ENCODE measurements at places on chromosomes 1 and 21.

DNA sequence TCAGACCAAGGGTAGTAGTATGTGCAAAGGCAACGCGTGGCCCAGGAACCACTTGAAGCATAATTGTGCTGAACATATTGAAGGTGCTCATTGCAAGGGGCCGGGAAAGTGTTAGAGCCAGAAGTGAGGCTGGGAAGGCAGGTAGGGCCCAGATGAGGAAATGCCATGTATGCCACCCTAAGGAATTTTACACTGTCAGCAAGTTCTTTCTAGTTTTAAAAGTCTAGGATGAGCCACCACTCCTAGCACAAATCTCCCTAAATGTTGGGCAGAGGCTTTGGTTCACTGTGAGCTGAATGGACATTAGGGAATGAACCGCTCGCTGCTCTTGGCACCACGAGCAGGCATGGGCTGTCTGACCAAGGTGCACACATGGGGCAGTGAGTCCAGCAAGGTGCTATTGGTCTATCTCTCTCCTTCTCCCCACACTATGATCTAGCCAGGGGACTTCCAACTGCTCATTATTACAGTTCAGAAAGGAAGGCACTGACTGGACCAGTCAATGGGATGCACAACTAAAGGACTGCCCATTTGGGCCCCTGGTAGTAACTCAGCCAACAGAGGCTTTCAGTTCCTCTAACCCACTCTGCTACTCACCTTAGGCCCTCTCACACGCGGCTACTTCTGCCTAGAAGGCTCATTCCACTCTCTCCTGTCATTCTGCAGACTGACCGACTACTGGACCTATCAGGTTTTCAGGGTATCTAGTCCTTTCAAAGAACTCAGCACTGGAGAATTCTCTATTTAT, 2.0 kb downstream of the KANK4 start:
- H3K27ac ChIP-seq: no peak overlapping the region
- peaks cover 8% of the 10 kb centered on the region for H3K4me1 ChIP-seq
- H3K27me3 ChIP-seq: peaks cover 6% of the 10 kb centered on the region

DNA sequence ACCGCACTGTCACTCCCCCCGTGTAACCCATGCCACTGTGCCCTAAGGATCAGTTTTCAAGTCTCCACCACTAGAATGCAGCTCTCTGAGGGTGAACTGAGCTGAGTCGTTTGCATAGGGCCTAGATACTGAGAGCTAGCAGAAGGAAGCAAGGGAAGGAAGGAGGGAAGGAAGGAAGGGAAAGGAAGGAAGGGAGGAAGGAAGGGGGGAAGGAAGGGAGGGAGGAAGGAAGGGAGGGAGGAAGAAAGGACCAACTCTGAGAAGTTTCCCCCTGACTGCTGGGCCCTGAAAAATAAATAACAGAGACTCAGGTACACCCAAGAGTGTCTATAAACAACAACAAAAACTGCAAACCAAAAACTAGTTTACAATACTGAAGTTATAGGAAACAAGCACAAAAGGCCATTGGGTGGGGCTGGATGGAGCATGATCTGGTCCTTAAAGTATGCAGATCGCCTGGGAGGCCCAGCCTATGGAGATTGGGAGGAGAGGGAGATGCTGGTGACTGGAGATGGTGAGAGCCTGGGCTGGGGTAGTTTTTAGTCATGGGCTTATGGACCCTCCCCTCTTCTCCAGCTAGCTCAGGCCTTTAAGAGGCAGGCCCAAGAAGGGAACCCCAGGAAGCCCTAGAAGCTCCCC, 1.7 kb upstream of the MRPS15 start:
- H3K4me3 ChIP-seq: no peak overlapping the region
- H3K36me3 ChIP-seq: peaks cover 19% of the 10 kb centered on the region
- peaks cover 10% of the 10 kb centered on the region for H3K4me1 ChIP-seq
- peak overlapping the region; percentile 64 for H3K27ac ChIP-seq
- no peak for DNase-seq

- H3K4me1 ChIP-seq: peaks cover 25% of the 10 kb centered on the region
- H3K4me3 ChIP-seq: no peak overlapping the region
- no peak for DNase-seq
- peak overlapping the region; percentile 65 for H3K27ac ChIP-seq
- no peaks in the 10 kb centered on the region for H3K36me3 ChIP-seq
Observed at GRCh38 chr1:19640363-19641316, 3.5 kb upstream of the NBL1 start.

- H3K36me3 ChIP-seq: no peaks in the 10 kb centered on the region
- no peaks in the 10 kb centered on the region for H3K27me3 ChIP-seq
Observed at GRCh38 chr1:174748586-174748985, 251.2 kb upstream of the CACYBP start.

DNA sequence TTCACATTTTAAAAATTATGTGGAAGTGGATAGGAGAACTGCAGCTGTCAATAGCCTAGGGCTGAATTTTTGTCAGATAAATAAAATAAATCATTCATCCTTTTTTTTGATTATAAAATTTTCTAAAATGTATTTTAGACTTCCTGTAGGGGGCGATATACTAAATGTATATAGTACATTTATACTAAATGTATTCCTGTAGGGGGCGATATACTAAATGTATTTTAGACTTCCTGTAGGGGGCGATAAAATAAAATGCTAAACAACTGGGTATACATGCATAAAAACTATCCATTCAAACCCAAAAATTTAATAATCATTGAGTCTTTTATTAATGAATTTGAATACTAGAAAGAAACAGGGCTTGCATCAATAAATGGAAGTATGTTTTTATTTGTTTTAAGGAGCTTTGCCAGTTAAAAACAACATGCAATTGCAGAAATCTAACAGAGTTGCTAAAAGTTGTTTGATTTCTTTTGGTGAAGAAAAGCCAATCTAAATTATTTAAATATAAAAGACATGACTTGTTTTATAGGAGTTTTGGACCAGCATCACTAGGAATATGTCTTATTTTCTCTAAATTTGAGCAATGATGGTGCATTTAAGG, 31.4 kb downstream of the CLCA1 start:
- H3K27ac ChIP-seq: no peak overlapping the region
- H3K36me3 ChIP-seq: no peaks in the 10 kb centered on the region
- H3K27me3 ChIP-seq: no peaks in the 10 kb centered on the region
- DNase-seq: no peak
- H3K4me1 ChIP-seq: peaks cover 5% of the 10 kb centered on the region
- H3K4me3 ChIP-seq: no peak overlapping the region

- H3K27me3 ChIP-seq: no peaks in the 10 kb centered on the region
- peaks cover 2% of the 10 kb centered on the region for H3K4me1 ChIP-seq
- no peak for DNase-seq
- peaks cover 100% of the 10 kb centered on the region for H3K36me3 ChIP-seq
Observed at GRCh38 chr1:93579891-93580290, 101.7 kb downstream of the BCAR3 start.

GRCh38 chr1:114702737-114703136, 7.4 kb upstream of the AMPD1 start:
- H3K27me3 ChIP-seq: no peaks in the 10 kb centered on the region
- peaks cover 20% of the 10 kb centered on the region for H3K36me3 ChIP-seq
- no peaks in the 10 kb centered on the region for H3K4me1 ChIP-seq
- no peak for DNase-seq
- no peak overlapping the region for H3K4me3 ChIP-seq

DNA sequence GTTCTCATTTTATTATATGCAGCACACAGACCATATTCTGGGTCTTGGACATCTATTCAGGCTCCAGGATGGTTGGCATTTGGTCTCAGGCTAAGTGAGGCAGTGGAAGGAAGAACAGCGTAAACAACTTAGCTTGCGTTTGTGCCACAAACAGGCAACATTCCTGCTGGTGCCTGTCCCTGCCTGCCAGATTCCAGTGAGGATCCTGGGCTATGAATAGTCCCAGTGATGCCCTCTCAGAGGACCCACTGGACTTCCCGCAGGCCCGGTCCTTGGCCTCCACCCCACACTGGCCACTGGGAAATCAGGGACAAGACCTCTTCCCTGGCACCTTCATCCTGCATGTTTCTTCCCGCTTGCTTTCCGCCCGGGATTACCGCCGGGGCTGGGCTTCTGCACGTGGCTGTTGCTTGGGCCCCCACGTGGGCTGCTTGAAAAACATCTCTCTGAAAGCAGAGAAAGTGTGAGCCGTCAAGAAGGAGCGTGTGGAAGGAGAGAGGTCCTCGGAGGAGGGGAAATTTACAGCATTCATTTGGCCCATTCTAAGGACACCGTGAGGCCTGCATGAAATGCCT, 145.1 kb upstream of the WNT4 start:
- H3K27me3 ChIP-seq: no peaks in the 10 kb centered on the region
- no peaks in the 10 kb centered on the region for H3K36me3 ChIP-seq
- H3K27ac ChIP-seq: no peak overlapping the region
- no peaks in the 10 kb centered on the region for H3K4me1 ChIP-seq
- DNase-seq: no peak

- no peaks in the 10 kb centered on the region for H3K4me1 ChIP-seq
- H3K36me3 ChIP-seq: peaks cover 7% of the 10 kb centered on the region
- no peak overlapping the region for H3K4me3 ChIP-seq
- peaks cover 17% of the 10 kb centered on the region for H3K27me3 ChIP-seq
- no peak overlapping the region for H3K27ac ChIP-seq
- no peak for DNase-seq
Observed at GRCh38 chr1:71053146-71053545, 5.5 kb upstream of the PTGER3 start.
